Cortex of kidney (tissue), 1 donor: ENCODE measurements at places on chromosomes 5 and 9.

DNA sequence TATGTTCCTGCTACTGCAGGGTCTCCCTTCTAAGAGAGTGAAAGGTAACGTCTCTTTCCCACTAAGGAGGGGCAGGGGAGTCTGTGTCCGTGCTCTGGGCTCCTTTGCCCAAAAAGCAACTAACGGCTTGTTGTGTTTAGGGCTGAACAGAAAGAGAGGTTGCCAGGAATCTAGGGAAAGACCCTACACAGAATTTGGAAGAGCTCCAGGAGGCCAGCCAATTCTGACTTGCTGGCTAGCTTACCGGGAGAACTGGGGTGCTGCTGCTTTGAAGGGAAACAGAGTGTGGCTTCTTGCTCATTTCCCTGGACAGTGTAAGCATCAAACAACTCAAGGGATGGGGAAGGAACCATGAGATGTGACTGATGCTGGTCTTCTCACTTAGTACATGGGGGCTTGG lies 176.1 kb downstream of the GADD45G start:
- no peak for DNase-seq

- DNase-seq = no peak
Measured at GRCh38 chr9:122100756-122101155, 7.6 kb upstream of the TTLL11 start.

DNA sequence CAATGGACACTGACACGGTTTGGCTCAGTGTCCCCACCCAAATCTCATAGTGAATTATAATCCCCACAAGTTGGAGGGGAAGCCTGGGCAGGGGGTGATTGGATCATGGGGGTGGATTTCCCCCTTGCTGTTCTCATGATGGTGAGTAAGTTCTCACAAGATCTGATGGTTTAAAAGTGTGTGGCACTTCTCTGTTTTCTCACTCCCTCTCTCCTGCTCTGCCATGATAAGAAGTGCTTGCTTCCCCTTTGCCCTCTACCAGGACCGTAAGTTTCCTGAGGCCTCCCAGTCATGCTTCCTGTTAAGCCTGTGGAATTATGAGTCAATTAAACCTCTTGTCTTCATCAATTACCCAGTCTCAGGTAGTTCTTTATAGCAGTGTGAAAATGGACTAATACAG lies 115.8 kb upstream of the KIF2A start:
- DNase-seq = no peak

DNA sequence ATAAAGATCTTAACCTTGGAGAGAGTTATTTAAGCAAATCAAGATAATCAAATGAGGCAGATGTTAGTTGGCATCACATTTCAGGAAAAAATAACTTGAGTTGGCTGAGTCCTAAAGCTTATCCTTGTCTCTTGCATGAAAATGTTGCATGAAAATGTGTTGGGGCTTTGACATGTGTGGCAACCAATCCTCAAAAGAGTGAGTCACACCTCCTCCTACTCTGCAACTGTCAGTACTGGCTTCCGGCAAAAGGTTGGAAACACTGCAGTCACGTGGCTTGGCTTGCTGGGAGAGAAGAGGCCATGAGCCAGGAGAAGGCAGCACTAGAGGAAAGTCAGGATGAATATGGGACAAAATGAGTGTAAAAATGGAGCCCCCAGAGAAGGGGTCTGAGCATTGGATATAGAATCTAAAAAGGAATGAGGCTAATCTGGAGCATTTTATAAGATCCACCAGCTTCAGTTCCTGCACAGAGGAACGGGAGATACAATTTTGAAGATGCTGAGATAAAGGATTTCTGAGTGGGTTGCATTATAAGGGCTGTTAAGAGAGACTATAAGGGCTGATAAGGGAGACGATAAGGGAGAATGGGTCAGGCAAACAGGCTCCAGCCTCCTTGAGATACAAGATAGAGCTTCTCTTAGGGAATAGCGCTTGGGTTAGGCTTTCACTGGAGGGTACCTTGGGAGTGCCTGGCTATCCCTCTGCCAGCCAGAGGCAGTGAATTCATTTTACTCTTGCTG lies 43.1 kb downstream of the SPATA31D1 start:
- no peak for DNase-seq

DNA sequence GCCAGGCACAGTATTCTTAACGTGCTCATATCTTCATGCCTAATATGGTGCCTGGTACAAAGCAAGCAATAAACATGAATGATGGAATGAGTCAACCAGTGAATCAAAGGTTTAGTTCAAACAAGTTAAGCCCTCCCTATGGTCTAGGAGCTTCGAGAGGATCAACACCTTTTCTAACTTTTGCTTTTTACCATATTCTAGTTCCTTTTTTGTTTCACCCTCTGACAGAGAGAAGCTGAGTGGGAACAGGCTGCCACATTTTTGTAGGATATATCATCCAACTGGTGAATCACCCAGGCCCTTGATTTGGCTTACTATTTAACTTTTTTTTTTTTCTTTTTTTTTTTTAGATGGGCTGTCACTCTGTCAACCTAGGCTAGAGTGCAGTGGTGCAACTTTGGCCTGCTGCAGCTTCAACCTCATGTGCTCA lies 39.3 kb upstream of the TNC start:
- no peak for DNase-seq

DNA sequence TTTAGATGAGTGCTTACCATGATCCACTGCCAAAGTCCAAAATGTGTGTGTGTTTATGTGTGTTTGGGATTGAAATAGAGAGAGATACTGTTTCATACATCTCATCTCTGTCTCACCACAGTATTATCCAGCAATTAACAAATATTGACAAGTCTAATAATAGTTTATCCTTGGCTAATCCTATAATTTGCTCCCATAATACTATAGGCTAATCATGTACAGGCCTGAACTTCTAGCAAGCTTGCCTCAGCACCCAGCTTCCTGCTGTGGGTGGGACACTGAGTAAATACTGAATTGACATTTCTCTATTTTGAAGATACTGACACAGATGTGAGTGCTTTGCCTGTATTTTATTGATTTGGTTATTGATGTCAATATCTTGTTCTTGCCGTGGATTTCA lies 35.3 kb upstream of the KCNV2 start:
- no peak for DNase-seq

DNA sequence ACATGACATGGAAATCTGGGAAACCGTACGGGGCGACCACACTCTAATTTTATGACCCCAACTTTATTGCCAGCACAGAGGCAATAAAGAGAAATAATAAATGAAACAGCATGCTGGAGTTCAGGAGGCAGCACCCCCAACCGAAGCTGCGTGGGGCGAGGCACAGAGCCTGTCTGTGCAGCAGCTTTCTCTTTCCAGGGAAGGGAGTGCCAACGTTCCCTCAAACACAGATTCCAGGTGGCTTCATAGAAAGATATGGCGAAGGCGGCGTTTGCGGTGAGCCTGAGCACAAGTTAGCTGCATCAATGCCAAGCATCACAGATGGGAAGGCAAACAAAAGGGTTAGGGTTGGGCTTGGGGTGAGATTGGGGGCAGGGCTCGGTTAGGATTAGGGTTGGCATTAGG lies 114.8 kb downstream of the HSD17B3 start:
- no peak for DNase-seq

- DNase-seq = no peak
Measured at GRCh38 chr9:33161011-33161588, 6.0 kb downstream of the B4GALT1 start.

DNA sequence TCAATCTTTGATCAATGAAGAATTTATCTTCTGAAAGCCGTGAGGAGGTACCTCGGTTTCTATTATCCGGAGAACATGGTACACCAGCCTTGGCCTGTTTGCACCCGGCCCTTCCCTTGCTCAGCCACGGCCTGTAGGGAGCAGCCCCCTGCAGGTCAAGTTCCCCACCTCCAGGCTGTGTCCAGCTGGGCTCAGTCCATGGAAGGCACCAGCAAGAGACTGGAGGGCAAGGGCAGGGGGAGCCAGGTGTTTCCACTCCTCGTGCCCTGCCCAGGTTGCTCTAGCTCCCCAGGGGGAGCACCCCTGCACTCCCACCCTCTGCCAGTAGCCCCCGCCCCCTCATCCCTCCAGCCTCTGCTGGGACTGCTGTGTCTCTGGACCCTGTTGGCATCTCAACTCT lies 87.3 kb upstream of the ADAMTS2 start:
- DNase-seq = no peak

- no peak for DNase-seq
Measured at GRCh38 chr9:100584951-100585350, 7.1 kb downstream of the CAVIN4 start.

DNA sequence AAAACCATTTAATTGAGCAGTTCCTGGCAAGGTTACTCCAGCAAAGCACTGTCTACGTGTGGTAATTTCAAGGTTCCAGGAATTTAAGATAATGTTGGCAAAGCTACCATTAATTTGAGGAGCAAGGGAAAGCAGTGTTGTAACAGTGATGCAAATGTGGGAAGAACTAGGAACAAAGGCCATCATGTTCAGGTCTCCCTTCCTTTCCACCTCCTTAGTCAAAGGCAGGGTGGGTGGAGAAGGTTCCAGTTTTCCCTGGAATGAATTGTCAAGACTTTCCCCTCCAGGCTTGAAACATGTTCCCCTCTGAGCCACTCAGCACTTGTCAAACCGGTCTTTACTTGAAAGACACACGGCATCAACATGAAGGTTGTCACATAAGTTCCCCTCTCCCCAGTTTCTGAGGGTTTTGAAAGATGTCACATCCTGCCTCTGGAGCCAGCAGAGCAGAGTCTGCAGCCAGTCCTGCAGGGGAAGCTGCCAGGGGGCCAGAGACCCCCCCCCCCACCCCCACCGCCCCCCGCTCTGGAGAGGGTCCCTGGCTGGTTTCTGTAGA lies 226.0 kb downstream of the GAS1 start:
- no peak for DNase-seq

DNA sequence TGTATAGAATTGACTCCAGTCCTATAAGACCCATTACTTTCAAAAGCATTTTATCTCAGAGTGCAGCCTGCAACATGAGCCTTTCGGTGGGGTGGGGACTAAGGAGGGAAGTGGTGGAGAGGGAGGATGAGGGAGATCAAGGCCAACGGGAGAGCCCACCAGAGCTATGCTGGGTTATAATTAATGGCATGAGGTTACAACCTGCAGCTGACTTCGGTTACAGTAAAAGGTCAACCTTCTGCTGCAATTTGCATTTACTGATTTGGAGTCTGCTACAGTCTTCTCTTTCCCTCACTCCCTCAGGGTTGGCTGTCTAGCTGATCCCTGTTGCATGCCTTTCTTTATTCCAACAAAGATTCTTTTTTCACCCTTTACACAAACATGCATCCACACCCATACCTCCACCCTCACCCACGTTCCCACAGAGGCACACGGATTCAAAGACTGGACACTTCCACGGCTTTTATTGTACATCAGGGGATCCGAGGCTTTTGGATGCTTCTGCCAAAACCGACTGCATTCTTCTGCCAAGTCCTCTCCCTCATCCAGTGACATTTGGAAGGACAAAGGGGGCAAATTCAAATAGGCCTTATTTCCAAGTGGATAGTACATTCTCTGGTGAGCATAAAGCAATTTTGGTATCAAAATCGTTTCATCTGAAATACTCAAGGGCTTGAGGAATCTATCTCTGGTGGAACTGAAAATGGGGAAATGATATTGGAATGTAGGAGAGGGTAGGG lies 381.2 kb downstream of the NFIB start:
- no peak for DNase-seq

GRCh38 chr5:105230516-105231157 lies 1668.0 kb upstream of the NUDT12 start:
- DNase-seq = no peak

DNA sequence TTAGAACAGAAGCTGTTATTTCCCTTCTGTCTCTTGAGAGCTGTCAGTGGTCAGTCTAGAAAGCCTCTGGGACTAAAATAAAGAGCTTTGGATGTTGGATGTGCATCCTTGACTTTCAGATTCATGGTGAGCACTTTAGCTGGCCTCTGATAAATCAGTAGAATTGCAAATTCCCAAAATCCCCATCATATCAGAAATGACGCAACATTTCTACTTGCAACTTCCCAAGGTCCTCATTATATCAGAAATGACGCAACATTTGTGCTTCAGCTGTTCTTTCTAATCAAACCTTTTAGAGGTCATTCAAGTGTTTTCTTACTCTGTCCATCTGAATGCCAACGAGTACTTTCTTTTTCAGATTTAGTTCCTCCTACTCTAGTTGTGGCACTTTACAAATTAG lies 167.3 kb upstream of the MOCS2 start:
- DNase-seq = no peak

DNA sequence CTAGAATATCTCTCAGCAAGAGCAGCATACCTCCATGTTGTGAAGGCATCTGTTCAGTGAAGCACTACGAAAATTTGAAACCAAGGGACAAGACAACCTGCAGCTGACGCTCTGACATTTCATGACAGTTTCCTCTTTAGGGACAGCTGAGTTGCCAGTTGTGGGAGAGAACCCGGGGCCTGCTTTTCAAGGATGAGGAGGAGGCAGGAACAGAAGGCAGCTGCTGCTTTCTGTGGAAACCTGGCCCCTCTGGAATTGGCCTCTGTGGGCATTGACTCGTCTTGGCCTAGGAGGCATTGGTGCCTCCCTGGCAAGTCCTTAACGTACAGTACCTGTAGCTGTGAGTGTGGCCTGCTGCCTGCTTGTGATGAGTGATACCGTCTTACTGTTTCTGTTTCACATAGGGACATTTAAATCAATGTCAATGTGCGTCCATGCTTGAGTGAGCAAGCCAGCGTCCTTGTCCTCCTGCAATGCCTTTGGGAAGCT lies 21.6 kb downstream of the SLC46A2 start:
- no peak for DNase-seq

DNA sequence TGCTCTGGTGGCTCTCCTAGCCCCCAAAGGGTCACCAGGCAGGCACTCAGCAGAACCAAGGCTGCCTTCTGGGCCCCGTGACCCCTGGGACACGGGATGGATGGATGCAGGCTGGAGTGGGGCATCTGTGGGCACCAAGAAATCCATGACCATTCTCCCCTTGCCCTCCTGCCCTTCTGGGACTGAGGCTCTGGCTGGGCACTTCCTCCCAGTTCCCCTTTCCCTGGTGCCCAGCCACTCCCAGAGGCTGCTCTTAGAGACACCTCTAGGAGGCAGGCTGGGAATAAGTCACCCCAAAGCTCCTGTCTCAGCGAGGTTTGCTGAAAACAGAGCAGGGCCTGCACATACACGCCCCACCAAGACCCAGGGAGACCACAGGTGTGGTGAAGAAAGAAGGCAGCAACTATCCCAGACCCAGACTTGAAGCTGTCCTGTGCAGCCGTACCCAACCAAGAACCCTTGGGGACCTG lies 943 bp downstream of the STING1 start:
- no peak for DNase-seq

- no peak for DNase-seq
Measured at GRCh38 chr9:117622347-117622746, 81.9 kb upstream of the TLR4 start.

DNA sequence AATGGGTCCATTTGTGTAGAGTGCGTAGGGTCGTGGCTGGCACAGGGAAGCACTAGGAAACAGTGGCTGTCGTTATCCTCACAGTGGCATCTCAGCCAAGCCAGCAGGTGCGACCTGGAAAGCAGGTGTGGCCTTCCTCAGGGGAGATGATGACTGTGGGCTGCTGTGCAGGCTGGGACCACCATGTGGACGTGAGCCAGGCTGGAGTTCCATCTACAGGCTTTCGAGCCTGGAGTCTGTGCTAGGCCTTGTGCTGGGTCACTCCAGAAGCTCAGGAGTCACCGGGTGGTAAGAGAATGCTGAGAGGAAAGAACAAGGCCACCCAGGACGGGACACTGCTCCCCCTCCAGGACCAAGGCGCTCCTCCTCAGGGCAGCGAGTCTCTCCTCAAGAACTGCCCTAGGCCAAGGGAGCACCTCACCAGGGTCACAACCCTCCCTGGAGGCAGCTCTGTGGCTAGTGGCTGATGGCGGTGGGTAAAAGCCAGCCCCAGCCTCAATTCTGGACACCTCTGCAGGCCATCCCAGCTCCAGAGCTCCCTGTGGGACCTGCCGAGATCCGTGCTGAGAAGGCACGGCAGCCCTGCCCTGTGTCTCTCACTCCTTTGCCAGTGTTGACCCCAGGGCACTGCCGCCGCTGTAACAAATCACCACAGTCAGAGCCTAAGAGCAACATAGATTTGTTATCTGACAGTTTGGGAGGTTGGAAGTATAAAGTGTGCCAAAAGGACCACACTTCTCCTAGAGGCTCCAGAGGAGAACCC lies 36.0 kb downstream of the WHRN start:
- DNase-seq = no peak
